ENCODE measurements at places on chromosomes 3 and 15.

DNA sequence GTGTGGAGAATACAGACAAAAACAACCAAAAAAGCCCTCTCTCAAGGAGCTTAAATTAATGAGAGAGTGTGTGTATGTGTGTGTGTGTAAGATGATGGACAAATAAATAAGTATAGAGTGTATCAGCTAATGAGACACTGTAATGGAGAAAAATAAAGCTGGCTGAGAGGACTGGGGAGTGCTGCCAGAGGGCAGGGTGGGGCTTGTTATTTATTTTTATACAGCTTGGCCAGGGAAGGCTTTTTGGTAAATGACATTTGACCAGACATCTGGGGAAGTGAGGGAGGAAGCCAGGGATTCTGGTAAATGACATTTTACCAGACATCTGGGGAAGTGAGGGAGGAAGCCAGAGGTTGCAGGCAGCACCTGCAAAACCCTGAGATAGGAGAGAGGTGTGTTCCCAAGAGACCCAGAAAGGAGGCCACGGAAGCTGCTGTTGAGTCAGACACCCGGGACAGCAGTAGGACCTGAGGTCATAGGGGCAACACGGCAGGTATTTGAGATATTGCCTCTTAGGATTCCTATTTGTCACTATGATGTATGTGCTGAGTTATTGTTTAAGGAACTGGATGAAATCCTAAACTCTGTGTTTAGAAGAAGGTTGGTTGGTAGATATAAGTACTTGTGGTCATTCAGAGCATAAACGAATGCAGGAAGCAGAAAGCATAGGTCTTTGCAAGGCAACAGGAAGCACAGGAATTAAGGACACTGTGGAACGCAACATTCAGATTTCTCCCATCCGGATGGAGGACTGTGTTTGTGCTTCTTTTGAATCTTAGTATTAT lies 2.7 kb downstream of the SV2B start:
- DNase-seq: no peak

- DNase-seq: no peak
These were observed 98.8 kb downstream of the FNDC3B start for GRCh38 chr3:172138193-172138537.

GRCh38 chr3:139772539-139773500 lies 95.0 kb upstream of the NMNAT3 start:
- DNase-seq: no peak

DNA sequence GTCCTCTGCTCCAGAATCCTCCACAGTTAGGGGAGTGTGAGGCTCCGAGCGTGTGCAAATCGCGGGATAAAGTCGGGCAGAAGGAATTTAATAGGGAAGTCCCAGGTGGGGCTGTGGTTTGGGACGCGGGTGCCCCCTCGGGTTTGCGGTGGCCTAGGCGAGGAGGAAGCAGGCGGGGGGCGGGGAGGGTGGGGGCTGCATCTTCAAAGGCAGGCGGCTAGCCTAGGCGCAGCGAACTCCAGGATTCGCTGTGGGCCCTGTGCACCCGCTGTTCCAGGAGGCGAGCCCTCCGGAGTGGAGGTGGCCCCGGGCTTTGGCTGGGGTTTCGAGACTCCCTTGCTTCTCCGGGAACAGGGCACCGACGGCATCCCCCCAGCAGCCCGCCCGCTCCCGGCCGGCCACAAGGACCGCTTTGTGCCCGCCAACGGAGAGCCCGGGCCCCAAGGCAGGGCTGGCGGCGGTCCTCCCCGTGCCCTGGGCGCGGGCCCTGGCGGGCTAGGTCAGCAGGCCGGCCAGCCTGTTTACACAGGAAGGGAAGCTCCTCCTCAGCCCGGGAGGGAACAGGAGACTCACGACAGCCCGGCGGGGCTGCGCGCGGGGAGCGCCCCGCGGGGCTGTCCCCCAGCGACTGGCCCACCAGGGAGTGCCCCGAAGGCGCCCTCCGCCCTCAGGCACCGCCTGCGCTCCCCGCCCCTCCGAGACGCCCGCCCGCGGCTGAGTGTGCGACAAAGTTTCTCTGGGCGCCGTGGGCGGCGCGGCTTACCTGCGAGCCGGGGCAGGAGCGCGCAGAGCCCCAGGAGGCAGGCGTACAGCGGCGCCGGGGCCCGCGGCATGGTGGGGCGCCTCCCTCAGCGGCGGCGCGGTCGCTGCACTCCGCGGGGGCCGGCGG lies 753 bp downstream of the ITGB5 start:
- peak; percentile 42 for DNase-seq

- no peak for DNase-seq
These were observed 20.0 kb downstream of the RIOX2 start for GRCh38 chr3:97952280-97952679.

DNA sequence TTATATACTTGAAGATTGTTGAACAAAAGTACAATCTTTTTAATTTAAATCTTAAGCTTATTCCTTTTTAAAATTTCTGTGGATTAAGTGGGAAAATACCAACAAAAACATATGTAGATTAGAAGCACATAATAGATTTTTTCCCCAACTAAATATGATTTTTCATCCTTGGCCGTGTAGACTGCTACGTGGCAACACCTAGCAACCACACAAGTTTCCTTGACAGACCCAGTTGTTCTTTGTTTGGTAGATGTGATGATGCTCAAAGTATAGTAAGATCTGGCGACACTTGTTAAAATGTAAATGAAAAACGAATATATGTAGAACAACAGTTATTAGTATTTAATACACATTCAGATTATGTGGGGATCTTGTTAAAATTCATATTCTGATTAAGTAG lies 271.0 kb upstream of the ROBO2 start:
- DNase-seq: no peak

DNA sequence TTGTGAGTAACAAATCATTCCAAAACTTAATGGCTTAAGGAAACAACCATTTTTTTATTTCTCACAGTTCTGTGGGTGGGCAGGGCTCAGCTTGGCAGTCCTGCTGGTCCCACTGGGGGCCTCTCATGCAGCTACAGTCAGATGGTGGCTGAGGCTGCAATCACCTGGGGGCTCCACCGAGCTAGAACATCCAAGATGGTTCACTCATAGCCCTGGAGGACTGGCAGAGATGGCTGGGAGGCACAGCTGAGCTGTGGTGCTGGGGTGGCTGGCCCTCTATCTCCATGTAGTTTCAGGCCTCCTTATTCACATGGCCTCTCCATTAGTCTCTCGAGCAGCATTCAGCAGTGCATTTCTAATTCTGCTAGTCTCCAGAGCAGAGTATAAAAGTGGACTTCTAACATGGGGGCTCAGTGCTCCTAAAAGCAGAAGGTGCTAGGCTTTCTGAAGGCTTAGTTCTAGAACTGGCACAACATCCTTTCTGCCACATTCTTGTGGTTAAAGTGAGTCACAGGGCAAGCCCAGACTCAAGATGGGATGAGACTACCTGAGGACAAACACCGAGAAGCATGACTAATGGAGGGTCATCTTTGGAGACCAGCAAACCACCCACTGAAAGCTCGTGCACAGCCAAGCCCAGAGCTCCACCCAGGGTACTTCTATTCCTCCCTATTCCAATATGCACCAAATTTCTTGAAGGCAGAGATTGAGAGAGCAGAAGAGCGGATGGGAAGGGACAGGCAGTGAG lies 6.3 kb downstream of the CAV3 start:
- DNase-seq: no peak

- no peak for DNase-seq
These were observed 71.5 kb downstream of the RAD18 start for GRCh38 chr3:8891774-8892173.

GRCh38 chr3:135034891-135035440 lies 239.9 kb downstream of the EPHB1 start:
- DNase-seq: no peak

DNA sequence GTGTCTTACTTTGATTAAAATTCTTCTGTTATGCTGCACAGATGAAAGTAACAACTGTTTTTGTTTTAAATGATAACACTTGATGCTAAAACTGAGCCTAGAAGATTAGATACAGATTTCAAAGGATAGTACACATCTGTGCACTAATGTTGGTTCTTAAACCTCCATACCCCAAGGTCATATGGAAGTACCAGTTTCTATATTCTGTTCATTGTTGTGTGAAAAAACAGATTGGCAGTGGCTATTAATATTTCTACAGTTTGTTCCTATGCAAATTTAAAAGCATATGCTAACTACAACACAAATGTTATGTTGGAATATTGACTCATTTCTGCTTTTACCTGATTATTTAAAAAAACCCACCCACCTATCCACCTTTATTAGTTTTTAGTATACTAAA lies 32.0 kb upstream of the GBE1 start:
- no peak for DNase-seq

DNA sequence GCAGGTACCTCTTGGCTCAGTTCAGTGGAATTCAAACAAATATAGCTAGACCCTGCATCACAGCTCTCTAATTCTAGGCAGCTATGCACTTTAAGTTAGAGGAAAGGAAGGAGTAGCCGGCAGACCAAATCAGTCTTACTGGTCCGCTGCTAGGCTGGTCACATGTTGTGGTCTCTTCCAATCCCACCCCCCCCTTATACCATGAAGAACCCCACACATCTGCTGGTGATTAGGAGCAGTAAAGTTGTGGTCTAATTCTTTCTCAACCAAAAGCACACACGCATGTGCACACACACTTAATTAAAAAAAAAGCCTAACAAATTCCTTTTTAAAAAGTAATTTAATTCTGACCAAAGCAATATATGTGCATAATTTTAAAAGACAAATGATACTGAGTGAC lies 16.7 kb upstream of the SH3GL3 start:
- no peak for DNase-seq

DNA sequence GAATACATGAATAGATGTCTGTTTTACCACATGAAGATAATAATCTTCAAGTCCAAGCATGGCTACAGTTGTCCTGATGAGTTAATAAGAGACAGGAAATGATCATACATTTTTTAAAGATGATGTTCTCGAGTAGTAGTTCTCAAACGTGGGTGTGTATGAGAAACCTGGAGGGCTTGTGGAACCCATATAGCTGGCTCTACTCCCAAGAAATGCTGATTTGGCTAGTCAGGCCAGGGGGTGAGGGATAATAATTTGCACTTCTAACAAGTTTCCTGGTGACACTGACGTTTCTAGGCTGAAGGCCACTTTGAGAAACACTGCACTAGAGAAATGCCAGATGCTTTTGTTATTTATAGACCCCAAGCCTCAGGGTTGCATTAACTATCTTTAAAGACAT lies 37.0 kb downstream of the ROPN1B start:
- DNase-seq: no peak

GRCh38 chr3:138114988-138115971 lies at the start of gene DZIP1L:
Gene DZIP1L, minus strand, starts transcription at chr3:138115608. Its CDS starts 11,637 bp downstream, at chr3:138103971.
- peak; percentile 72 for DNase-seq

GRCh38 chr15:68584756-68585573 lies 6.2 kb downstream of the CORO2B start:
- DNase-seq: no peak

DNA sequence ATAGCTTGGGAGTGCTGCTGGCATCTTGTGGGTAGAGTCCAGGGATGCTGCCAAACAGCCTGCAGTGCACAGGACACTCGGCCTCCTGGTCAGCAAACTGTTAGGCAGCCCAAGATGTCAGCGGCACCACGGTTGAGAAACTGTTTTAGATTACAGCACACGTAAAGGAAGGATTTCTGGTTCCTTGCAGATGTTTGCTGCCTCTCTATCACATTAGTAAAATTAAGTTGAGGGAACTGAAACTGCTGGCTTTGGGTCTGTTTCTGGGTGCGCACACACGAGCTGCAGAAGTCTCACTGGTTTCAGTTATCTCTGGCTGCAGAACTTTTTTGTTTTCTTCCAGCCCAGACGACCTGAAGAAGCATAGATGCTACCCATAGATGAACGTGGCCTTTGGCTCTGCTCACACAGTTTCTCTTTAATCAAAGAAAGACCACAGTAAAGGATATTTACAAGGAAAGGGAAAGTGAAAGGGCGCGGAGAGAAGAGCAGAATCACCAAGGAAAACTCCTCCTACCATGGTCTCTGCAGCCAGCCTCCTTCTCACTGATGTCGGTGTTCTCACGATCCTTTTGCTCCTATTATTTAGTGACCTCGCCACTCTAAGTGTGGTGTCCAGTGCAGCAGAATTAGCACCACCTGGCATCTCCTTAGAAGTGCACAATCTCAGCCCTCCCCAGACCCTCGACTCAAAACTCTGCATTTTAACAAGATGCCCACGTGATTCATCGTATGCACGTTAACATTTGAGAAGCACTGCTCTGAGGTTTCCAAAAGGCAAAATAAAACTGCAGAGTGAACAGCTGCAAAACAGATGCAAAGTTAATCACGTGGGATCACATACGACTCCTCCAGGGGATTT lies 50.6 kb upstream of the AKAP13 start:
- DNase-seq: no peak

DNA sequence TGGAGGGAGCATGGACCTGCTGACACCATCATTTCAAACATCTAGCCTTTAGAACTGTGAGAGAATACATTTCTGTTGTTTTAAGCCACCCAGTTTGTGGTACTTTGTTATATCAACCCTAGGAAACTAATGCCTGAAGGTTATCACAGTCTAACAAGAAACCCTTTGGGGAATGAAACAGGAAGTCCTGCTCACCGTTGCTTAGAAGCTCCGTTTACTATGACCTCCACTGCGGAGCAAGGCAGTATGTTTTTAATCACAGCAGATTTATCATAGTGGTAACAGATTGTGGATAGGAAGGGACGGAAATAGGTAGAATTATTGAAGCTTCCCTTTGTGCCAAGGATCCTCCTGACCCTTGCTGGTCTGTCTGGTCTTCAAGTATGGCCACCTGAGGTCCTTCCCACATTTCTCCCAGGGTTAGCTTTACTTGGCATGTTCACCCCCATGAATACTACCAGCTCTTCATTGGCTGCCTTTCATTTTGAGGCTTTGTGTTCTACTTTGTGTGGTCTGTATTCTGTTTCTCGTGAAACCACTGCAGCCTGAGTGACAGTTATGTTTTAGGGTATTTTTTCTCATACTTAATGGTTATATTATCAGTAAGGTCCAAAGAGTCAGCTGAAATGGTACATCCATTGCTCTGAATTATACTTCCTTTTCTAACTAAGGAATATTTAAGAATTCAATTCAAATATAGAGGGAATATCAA lies 201.6 kb downstream of the CHST2 start:
- no peak for DNase-seq

DNA sequence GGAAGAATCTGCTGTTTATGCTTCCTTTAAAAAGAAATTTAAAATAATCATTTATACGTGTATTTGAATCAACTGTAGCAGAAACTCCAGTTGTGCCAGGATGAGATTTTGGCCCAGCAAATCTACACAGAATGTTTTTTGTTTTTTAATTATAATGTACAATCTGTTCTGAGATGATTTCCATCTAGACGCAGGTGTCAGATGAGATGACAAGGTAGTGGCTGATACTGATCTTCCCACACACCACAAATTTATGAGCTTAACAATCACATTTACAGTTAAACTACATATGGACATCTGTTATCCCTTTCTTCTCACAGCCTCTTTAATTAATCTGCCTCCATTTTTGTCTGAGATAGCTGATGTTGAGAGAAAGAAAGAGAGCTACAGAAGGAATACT lies 23.6 kb downstream of the DCLK3 start:
- DNase-seq: no peak

- DNase-seq: no peak
These were observed 59.9 kb downstream of the OTOL1 start for GRCh38 chr3:161556533-161556932.

- DNase-seq: no peak
These were observed at the start of gene LRRC3B for GRCh38 chr3:26622621-26623418. Gene LRRC3B, plus strand, starts transcription at chr3:26622772. Its CDS starts 86,901 bp downstream, at chr3:26709673.
